Stimulated activated CD8-positive, alpha-beta memory T cell treated with anti-CD3 and anti-CD28 coated beads, Interleukin-12 subunit alpha, Interleukin-12 subunit beta, amount 100 ng/mL, for 4 hours (primary cell): ENCODE measurements at places on chromosomes 1 and 21.

DNA sequence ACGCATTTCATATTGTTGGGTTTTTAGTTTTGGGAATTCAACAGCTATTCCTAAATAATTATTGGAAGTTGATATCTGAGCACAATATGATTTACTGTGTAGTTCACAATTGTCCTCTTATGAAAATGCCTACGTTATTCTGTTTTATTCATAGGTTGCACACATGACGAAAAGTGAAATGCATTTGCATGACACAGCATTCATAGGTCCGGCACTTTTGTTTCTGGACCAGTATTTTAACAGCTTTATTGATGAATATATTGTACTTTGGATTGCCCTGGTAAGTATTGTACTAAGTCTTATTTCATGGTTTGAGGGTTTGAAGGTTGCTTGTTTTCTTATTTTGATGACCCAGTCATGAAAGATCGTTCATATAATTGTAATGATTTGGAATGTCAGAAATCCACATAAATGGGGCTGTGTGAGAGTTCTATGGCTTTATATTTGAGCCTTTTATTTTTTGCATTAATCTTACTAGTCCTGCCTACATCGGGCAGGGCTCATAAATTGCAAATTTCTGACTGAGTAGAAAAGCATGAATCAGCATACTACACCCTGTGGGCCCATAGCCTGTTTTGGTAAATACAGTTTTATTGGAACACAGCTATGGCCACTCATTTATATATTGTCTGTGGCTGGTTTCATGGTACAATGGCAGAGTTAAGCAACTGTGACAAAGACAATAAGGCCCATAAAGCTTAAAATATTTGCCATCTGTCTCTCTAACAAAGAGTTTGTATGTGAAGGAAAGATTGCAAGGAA lies 17.0 kb downstream of the DENND2D start:
- no peak for DNase-seq

- no peak for DNase-seq
Observed at GRCh38 chr1:42978317-42979035, 19.8 kb upstream of the SLC2A1 start.

- no peak for DNase-seq
Observed at GRCh38 chr1:167861664-167862381, 52.1 kb downstream of the ADCY10 start.

DNA sequence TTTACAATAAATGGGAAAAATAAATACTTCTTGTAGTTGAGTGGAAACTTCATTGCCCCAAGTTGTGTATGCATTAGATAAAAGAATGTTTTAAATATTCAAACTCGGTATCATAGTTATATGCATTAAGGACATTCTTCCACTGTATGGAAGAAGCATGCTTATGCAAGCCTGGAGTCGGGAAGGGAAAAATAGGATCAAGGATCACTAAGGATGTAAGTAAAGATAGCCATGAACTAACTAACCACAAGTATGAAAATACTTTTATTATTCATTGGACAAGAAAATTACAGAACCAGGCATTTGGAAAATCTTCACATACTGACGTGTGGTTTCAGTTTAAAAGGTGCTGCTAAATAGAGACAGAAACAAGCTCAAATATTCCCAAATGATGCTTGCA lies 26.9 kb upstream of the DPYD start:
- DNase-seq: no peak

DNA sequence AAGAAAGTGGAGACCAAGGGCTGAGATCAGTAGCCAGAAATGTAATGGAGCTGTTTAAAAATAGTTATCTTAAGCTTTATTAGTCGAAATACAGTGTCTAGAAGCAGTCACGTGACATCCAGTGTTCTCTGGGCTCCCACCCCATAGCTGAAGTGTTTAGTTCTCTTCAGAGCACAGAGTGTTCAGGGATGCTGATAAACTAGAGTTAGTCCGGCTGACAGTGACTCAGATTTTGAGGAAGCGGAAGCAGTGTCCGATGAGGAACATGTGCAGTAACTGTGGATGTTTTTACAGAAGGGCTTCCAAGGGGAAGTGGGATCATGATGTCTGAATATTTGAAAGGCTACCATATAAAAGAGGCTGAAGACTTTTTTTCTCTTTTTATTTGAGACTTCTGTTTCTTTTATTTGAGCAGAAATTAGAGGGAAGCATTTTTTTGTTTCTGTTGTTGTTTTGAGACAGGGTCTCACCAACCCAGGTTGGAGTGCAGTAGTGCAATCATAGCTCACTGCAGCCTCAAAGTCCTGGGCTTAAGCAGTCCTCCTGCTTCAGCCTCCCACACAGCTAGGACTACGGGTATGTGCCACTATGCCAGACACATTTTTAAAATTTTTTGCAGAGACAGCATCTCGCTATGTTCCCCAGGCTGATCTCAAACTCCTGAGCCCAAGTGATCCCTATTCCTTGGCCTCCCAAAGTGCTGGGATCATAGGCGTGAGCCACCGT lies 124.2 kb downstream of the GALNT2 start:
- no peak for DNase-seq

GRCh38 chr1:162903246-162903645 lies 42.3 kb upstream of the CCDC190 start:
- no peak for DNase-seq

GRCh38 chr1:14112613-14113012 lies 412.6 kb downstream of the PRDM2 start:
- no peak for DNase-seq

- no peak for DNase-seq
Observed at GRCh38 chr1:197692965-197693364, 82.3 kb downstream of the DENND1B start.

DNA sequence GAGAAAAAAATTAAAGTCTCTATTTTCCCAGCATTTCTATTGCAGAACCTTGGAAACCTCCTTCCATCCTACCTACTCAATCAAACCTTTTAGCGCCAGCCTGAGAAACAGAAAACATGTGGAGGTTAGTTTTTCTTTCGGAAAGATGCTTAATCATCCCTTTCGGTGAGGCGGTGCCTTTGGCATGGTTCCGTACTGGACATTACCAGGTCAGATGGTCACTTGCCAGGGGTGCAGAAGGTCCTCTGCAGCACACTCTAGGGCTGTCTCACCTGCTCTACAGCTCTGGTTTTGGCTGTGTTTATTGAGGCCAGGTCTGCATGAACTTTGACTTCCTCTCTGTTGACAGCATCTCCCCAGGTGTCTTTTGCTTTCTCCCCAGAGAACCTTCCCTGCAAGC lies 121.5 kb downstream of the PLD5 start:
- no peak for DNase-seq

DNA sequence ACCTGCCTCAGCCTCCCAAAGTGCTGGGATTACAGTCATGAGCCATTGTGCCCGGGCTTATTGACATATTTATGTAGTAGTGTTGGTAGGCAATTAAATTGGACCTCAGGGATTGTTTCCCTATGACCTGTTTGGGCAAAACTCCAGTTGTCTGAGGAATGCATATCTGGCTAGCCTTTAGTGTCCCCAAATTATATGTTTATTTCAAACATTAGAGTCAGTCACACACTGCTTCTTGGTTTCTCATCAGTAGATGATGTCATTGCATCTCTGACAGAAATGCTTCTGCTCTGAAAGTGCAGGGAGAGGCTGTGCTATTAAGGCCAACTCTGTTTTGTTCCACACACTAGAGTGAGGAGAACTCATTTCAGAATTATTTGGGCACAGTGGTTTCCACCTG lies 12.5 kb downstream of the PIP5K1A start:
- DNase-seq: no peak

- DNase-seq: no peak
Observed at GRCh38 chr1:91273875-91274274, 130.8 kb downstream of the HFM1 start.

GRCh38 chr1:147072482-147073432 lies 99.5 kb downstream of the PRKAB2 start:
- DNase-seq: no peak

GRCh38 chr1:199002661-199003060 lies 363.8 kb downstream of the PTPRC start:
- DNase-seq: no peak

DNA sequence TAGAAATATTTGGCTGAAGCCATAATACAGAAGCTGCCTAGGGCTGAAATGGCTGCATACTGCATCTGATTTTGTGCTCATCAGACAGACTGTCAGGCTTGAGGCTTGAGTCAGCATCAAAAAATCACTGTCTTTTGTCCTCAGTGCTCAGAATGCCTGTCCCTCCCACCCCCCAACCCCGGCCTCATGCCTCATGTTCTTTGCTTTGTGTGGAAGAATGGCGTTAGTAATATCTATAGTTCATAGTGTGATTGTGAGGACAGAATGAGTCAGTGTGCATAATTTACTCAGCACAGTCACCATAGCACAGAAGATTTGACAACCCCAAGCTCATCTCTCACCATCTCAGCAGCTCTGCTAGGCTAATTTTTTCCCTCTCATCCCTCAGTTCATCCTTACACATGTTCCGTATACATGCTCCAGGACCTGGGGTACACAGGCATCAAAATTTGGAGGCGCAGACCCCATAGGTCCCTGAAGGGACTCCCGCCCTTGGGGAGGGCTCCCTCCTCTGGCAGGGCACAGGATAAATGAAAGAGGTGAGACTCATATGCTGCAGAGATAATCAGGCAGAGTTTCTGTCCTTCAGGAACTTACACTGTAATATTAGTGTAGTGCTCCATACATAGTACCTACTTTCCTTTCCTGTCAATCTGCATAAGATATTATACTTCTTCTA lies 159.1 kb upstream of the C8B start:
- no peak for DNase-seq

- no peak for DNase-seq
Observed at GRCh38 chr1:35565742-35566133, 7.4 kb upstream of the TFAP2E start.

GRCh38 chr1:227779021-227779441 lies 36.4 kb upstream of the PRSS38 start:
- DNase-seq: no peak

DNA sequence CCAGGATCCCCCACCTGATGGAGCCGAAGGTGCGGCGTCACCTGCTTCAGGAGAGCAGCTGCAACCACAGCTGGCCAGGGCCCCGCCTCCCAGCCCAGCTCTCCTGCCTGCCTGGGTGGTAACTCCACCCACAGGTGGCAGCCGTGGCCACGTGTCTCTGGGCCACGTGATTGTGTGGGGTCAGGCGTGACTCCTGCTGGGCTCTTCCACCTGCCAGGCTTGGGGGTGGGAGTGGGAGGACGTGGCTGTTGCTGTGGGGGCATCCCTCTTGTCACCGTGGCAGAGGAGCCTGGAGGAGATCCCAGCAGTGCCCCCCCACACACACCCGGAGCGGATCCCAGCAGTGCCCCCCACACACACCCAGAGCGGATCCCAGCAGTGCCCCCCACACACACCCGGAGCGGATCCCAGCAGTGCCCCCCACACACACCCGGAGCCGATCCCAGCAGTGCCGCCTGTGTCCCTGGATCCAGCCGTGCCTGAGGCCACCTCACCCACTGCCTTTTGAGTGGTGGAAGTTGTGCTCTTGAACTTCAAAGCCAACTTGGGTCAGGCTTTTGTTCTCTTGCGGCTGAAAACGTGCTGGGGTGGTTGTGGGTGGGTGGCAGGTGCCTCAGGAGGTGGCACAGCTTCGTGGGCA lies 32.2 kb downstream of the POFUT2 start:
- no peak for DNase-seq

GRCh38 chr1:204763773-204764427 lies 78.4 kb upstream of the LRRN2 start:
- peak; percentile 49 for DNase-seq

DNA sequence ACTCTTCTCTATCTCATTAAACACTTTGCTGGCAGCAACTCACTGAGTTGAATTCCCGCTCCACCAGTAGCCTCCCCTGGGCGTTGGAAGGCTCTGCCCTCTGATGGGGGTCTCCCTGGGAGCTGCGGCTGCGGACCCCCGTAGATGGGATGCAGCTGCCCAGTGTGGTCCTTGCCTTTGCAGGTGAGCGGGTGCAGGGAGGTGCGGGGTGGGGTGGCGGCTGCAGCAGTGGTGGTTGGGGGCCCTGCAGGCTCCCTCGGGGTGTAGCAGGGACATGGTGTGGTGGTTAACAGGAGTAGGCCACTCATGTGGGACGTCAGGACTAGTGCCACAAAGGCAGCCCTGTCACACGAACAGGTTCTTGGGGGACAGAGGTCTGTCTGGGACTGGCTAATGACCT lies 42.0 kb downstream of the GALNT2 start:
- no peak for DNase-seq

DNA sequence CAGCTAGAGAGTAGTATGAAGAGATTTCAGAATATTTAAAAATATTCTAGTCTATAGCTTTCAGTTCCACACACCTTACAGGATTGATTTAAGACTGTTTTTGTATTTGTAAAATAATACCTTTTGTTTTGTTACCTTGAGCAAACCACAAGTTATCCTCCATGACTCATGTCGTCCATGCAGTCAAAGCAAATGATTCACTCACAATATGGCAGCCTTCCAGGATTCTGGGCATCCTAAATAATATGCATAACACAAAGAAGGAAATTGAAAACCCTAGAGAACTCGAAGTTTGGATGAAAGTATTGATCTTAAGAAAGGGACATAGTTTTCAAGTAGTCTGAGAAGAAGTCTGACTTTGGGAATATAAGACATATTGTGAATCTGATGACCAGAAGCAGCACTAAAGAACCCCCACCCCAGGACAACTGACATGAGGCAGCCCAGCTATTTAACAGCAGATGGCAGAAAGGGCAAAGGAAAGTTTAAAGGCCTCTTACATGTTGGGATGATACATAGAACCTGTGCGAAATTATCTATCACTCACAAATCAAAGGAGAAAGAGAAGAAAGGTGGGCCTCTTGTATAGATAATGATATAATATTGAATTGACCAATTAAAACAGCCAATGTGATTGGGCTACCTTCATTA lies 857.9 kb downstream of the BRINP3 start:
- DNase-seq: no peak

DNA sequence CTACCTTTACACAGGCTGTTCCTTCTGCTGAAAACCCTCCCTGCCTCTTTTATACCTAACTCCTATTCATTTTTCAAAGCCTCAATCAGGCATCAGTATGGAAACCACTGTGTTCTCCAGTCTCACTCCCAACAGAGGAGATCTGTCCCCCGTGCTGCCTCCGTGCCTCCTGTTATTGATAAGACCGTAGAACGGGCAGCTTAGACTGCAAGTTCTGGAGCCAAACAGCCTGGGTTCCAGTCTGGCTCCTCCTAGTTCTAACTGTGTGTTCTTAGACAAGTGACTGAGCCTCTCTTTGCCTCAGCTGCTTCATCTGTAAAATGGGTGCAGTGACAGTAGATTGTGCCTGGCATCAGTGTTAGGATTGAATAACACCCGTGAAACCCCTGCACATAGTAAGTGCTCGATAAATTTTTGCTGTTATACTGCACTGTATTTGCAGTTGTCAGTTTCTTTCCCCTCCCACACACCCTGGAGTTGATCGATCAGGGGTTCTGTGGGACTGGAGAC lies 17.0 kb upstream of the IFFO2 start:
- DNase-seq: no peak

GRCh38 chr1:44676484-44677200 lies 2.1 kb downstream of the ARMH1 start:
- DNase-seq: no peak

GRCh38 chr1:167629681-167630567 lies at the start of gene RCSD1:
Gene RCSD1 (plus strand): TSS chr1:167630232. CDS start chr1:167630424, 192 bp downstream.
- DNase-seq: peak; percentile 52

DNA sequence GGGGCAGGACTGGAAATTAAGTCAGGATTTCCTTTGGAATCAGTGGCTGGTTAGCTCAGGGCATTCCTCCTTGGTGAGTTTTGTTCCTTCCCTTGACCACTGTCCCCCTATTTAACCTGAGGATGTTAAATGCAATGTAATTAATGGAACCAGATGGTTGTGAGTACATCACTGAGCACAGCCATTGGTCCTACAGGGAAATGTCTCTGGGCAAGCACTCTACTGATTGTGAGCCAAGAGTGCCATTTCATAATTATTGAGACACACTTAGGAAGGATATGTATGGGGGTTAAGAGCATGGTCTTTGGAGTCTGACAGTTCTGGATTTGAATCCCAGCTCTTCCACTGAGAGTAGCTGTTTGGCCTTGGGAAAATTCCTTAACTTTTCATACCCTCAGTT lies 74.4 kb downstream of the SPAG17 start:
- DNase-seq: no peak
